ENCODE measurements at places on chromosomes 13 and 19.

- no peaks in the 10 kb centered on the region for H3K4me1 ChIP-seq
- no peak for DNase-seq
- H3K4me3 ChIP-seq: no peak overlapping the region
- no peaks in the 10 kb centered on the region for H3K36me3 ChIP-seq
Measured at GRCh38 chr13:32127691-32128090, 96.1 kb downstream of the FRY start.

GRCh38 chr13:38743466-38743865 lies 56.6 kb downstream of the FREM2 start:
- H3K4me3 ChIP-seq: no peak overlapping the region
- no peaks in the 10 kb centered on the region for H3K27me3 ChIP-seq
- no peak overlapping the region for H3K27ac ChIP-seq
- no peak for DNase-seq
- H3K36me3 ChIP-seq: no peaks in the 10 kb centered on the region

DNA sequence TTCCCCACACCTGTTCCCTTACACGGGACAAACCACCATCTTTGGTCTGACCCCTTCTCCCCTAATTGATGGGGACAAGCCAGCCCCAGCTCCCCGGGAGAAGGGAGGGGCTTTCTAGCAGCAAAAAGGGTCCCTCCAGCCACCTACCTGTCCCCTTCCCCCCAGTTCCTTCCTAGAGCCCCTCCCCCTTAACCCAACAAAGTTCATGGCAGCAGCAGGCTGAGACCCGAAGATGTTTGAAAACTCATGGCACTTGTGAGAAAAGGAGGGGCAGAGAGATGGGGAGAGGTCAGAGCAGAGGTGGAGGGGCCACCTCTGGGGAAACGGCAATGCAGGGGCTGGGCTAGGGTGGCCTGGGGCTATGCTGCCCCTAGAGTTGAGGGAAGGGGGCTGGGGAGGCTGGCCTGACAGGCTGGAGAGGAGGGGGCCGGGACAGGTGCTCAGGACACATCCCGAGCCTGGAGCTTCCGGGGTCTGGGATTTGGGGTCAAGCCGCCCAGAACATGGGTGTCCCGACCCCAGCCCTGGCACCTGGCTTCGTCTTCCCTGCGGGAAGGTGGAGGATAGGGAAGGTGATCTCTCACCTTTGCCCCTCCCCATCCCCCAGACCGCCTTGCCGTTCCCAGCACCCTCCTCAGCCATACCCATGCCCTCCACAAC lies 12.5 kb upstream of the ASF1B start:
- H3K4me1 ChIP-seq: peaks cover 38% of the 10 kb centered on the region
- H3K36me3 ChIP-seq: no peaks in the 10 kb centered on the region
- no peak for DNase-seq
- no peaks in the 10 kb centered on the region for H3K27me3 ChIP-seq

DNA sequence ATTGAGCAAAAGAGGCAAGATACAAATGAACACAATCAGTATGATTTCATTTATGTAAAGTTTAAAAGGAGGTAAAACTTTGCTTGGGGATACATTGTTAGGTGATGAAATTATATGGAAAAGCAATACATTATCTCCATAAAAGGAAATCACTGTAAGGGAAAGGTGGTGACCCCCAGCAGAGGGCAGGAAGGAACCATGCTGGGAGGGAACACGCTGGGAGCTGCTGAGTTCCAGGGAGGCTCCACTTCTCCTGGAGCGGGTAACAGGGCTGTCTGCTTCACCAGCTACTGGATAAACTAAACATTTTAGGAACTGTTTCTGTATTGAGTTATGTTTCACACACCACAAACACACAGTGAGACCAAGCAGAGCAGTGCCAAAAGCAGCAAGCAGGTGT lies 91.2 kb downstream of the KATNAL1 start:
- H3K4me3 ChIP-seq: no peak overlapping the region
- no peaks in the 10 kb centered on the region for H3K36me3 ChIP-seq
- no peaks in the 10 kb centered on the region for H3K4me1 ChIP-seq

DNA sequence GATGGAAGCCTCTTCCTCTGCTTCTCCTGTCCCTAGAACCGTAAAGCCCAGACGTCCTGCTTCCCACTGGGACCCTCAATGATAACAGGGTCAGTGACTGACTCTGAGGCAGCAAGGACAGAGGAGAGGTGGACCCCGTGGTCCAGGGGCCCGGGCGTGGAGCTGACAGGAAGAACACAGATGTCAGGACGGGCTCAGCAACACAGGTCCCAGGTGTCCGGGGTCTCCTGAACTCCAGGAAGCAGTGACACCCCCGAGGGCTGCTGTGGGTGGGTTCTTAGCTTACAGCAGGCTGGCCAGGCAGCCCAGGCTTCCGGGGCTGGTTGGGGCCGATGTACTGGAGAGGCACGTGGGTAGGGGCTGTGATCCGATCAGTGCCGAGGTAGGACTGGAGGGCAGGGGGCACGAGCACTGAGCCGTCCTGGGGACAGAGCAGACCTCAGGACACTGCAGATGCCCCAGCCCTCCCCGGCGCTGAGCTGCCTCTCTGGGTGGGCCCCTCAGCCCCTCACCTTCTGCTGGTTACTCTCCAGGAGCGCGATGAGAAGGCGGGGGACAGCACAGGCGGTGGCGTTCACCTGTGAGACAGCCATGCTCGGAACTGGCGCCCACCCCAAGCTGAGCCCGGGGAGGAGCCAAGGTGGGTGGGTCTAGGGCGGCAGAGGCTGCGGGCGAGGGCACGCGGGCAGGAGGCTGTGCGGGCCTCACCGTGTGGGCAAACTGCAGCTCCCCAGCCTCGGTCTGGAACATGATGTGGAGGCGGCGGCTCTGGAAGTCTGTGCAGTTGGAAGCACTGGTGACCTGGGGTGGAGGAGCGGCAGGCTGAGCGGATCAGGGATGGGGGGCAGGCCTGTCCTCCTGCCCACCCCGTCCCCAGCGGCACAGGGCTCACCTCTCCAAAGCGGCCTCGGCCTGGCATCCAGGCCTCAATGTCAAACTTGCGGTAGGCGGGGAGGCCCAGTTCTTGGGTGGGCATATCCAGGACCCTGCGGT lies 3.6 kb upstream of the CCER2 start:
- DNase-seq: no peak
- H3K4me1 ChIP-seq: no peaks in the 10 kb centered on the region
- H3K36me3 ChIP-seq: no peaks in the 10 kb centered on the region
- no peak overlapping the region for H3K27ac ChIP-seq
- H3K4me3 ChIP-seq: no peak overlapping the region
- peaks cover 13% of the 10 kb centered on the region for H3K27me3 ChIP-seq

DNA sequence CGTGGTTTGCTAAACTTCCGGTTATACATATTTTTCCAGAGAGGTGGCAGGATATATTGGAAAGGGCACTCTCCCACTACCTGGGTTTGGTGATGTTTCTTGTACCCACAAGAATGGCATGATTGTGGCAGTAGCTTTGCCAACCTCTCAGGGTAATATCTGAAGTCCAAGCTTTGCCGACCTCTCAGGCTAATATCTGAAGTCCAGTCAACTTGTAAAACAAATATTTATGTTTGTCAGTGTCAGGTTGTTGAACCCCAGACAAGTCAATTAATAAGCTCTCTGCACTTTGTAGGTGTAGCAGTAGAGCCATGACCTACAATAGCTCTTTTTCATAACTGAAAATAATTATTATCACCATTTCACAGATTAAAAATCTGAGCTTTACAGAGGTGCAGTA lies 167.0 kb downstream of the POU4F1 start:
- no peaks in the 10 kb centered on the region for H3K36me3 ChIP-seq
- H3K27me3 ChIP-seq: no peaks in the 10 kb centered on the region
- no peak for DNase-seq
- no peaks in the 10 kb centered on the region for H3K4me1 ChIP-seq
- no peak overlapping the region for H3K4me3 ChIP-seq

DNA sequence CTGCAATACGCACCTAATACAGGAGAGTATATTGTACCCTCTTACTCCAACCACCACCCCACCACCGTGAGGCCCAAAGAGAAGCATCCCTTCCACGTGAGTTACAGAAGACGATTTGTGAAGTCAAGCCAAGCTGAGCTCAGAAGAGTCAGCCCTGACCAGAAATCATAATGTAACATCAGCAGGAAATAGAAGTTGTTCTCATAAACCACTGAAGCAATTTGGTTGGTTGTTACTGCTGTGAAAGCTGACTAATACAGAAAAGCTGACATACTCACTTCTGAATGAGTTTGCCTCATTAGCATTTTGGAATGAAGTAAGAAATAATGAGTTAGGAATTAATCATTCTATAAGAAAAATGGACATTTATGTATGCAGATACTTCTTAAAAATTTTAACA lies 749.4 kb upstream of the SLC10A2 start:
- no peak overlapping the region for H3K4me3 ChIP-seq
- H3K36me3 ChIP-seq: no peaks in the 10 kb centered on the region
- no peak for DNase-seq
- no peak overlapping the region for H3K27ac ChIP-seq
- H3K4me1 ChIP-seq: no peaks in the 10 kb centered on the region

DNA sequence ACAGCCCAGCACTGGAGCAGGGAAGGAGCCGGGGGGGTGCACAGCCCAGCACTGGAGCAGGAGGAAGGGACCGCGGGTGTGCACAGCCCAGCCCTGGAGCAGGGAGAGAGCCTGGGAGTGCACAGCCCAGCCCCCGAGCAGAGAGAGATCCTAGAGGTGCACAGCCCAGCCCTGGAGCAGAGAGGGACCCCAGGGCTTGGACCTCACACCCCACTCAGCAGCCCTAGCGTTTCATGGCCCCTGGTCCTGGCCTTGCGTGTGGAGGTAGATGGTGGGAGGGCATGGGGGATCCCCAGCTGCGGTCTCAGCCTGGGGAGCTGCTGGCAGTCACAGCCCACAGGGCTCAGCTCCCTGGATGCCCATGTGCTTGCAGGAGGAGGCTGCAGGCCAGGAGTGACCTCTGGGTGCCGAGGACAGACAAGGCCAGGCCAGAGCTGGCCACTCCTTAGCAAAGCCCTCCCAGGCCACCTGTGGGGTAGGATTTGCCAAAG lies 25.1 kb downstream of the GAS6 start:
- no peaks in the 10 kb centered on the region for H3K36me3 ChIP-seq
- DNase-seq: no peak
- no peak overlapping the region for H3K27ac ChIP-seq

Data from T-cell (primary cell).